ENCODE measurements at places on chromosomes 12 and 14. TPM values are rescaled to one million over a fixed set of nuclear protein-coding genes. Genes with fewer than 3 reads are reported as not detected.

DNA sequence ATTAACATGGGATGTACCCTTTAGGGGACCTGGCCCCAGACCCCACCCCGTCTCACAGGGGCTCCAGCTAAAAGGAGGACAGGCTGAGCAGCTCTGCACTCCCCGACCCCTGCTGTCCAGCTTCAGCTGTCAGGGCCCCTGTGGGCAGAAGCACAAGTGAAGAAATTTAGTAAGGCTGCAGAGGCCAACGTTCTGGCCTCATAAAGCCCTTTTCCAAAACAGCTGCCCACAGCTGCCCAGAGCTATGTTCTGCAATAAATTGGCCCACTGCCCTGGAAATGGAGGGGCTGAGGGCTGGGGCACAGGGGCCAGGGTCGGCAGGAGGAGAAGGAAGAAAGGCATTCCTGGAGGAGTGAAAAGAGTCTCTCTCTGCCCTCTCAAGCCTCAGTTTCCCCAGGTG, 357.1 kb downstream of the BCL11B start:
- DNase-seq, result no peak

GRCh38 chr12:51884676-51885229, 3.1 kb upstream of the ANKRD33 start:
- DNase-seq, result no peak

DNA sequence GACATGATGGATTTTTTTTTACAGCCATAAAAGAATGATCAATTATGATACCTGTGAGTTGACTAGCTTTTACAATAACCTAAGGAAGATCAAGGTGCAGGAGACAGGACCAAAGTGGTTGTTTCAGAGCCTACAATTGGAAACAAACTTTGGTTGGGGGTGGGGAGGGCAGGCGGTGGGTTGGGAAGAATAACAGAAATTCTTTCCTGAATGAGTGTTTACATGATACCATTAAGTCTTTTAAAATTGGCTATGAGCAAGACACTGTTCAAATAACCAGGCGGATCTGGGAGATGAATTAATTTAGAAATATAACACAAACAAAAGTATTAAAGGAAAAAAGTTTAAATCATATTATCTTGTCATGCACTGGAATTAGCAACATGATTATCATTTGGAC, 7.2 kb downstream of the NFYB start:
- DNase-seq, result no peak

- no peak for DNase-seq
Measured at GRCh38 chr12:45580356-45580969, 149.0 kb upstream of the ARID2 start.

DNA sequence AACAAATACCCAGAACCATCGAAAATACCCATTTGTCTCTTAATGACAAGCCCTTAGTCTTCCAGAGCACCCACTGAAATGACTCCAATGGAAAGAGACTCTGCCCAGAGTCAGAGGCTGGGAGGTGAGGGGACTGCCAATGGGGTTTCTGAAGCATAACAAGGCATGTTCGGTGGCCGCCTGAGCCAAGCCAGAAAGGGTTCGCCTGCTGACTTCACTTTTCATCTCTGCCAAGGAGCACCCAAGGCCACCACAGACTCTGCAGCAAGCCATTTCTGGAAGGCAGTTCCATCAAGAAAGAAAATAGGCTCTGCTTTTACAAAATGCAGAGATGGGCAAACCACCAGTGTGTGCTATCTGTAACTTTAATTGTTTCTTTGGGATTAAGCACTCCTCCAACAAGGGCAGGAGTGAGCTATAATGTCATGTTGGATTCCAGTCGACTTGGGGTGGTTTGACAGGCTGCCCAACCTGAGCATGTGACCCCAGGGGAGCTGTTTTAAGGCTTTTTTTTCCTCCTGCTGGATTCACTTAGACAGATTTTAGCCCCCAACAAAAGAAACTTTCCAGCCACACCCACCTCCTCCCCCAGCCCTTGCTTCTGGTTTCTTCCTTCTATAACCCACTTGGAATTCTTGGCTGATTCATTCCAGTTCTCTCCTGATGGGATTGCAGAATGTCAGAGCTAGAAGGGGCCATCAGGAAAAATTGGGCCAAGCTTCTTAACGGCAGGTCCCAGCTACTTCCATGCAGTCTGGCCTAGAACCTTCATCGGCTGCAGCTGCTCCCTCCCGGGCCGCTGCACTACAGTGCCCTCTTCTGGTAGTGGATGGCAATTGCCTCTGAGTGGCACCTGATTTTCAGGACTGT, 24.1 kb downstream of the CKAP4 start:
- DNase-seq, result no peak

DNA sequence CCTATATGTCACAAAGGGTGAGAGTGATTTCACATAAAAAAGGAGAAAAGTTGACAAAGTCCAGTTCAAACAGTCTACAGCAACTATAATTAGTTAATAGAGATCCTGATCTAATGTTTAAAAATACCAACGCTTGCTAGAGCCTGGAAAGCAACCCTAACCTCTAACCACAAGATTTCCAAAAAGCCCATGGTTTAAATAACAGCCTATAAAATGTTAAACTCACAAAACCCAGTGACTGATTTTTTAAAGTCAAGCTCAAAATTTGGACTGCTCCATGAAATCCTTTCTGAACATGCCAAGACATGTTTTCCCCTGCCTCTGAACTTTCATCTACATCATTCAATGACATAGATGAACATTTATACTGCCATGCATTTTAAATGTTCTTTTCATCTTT, 81.6 kb downstream of the PLEKHG7 start:
- no peak for DNase-seq

GRCh38 chr12:123614531-123614930, 12.6 kb downstream of the DDX55 start:
- DNase-seq, result no peak

GRCh38 chr12:27651201-27651600, 45.0 kb upstream of the REP15 start:
- DNase-seq, result no peak

GRCh38 chr14:95235351-95235750, 78.0 kb upstream of the DICER1 start:
- DNase-seq, result no peak

DNA sequence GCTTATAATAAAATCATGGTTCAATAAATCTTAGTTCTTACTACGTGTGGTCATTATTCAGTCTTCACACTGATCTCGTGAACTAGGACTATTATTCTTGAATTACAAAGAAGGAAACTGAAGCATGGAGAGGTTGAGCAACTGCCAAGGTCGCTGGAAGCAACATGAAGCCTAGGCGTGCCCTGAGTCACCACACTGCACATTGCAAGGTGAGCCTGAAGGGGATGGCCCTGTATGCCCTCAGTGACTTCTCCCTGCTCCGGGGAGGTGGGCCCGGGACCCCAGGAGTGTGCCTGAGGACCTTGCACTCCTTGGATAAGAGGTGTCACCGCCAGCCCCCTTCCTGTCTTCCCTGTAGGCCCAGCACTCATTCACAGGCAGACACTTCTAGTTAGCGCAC, 161.6 kb downstream of the CACNA1C start:
- no peak for DNase-seq

GRCh38 chr14:36507847-36508417, 12.1 kb downstream of the NKX2-1 start:
- no peak for DNase-seq

GRCh38 chr12:31732926-31733548, 4.2 kb upstream of the AMN1 start:
- DNase-seq, result no peak

DNA sequence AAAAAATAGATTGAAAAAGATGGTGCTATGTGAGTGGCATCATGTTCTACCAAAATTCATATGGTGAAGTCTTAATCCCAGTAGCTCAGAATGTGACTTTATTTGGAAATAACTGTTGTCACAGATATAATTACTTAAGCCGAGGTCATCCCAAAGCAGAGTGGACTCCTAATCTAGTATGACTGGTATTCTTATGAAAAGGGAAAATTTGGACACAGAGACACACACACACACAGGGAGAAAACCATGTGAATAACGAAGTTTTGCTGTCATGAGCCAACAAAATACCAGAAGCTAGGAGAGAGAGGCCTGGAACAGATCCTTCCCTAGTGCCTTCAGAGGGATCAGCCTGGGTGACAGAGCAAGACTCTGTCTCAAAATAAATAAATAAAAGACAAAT, 62.6 kb downstream of the FAR2 start:
- DNase-seq, result no peak

CLBA1 gene
- polyA plus RNA-seq, result 4.6 TPM

KCNH3 gene
- polyA plus RNA-seq, result 0.01 TPM

CLEC2D gene
- 2.3 TPM for polyA plus RNA-seq

ITPR2 gene
- 4.1 TPM for polyA plus RNA-seq

BEST3 gene
- 0.14 TPM for polyA plus RNA-seq

FAIM2 gene
- polyA plus RNA-seq, result 9.1 TPM

CPNE8 gene
- polyA plus RNA-seq, result 0.02 TPM
